ENCODE measurements at places on chromosomes 11 and 22.

GRCh38 chr22:49099496-49100124 lies 728.1 kb downstream of the BRD1 start:
- DNase-seq = peak; percentile 84

GRCh38 chr11:112637076-112637475 lies 324.1 kb upstream of the NCAM1 start:
- DNase-seq = no peak

- no peak for DNase-seq
These were observed 11.3 kb upstream of the BACE1-AS start for GRCh38 chr11:117279711-117280376.

GRCh38 chr22:24305260-24305692 lies 34.6 kb downstream of the SPECC1L start:
- DNase-seq = no peak

- no peak for DNase-seq
These were observed 22.8 kb downstream of the MYO7A start for GRCh38 chr11:77150836-77151235.

DNA sequence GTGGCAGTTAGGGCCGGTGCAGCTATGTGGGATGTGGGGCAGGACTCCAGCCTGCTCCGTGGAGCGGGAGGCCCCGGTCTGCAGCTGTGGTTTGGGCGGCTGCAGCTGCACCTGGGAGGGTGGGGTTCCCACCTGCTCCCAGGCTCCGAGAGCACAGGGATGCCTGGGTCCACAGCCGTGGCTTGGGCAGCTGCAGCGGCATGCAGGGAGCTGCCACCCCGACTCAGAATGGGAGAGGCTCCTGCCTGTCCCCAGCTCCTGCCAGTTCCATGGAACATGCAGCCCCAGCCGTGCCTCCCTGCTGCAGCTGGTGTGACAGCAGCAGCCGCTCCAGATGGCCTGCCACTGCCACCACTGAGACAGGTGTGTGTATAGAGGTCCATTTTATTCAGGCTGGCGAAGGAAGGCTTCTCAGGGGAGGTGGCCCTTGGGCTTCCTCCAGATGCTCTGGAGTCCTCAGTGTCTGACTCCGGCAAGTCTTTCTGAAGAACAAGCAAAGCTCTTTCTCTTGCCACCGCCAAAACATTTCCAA lies 21.8 kb upstream of the UPK3A start:
- no peak for DNase-seq

DNA sequence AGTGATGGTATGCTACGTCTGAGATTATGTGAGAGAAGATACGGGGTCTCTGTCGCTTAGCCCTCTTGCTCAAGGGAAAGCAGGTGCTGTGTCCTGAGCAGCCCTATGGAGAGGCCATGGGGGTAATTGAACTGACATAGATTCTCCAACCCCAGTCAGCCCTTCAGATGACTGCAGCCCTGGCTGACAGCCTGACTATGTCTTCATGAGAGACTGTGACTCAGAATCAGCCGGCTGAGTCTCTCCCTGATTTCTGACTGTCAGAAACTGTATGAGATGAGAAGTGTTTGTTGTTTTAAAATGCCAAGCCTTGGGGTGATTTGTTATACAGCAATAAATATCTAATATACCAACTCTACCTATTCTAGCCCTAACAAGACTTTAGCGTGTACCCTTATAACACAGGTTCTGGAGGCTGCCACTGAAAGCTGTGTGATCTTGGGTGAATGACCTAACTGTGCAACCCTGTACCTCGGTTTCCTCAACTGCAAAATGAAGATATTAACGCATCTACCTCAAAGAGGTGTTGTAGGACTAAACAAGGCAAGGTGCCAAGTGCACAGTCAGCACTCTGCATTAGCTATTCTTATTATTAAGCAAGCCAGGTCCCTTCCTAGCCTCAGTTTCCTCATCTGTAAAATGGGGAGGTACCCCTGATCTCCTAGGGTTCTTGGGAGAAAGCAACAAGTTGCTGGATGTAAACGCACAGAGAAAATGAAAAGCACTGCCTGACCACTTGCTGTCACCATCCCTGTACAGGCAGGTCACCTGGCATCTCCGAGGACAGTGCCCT lies 24.9 kb downstream of the SLC43A1 start:
- DNase-seq = no peak

Measured in islet precursor cell (in vitro differentiated cells).